ENCODE measurements at places on chromosomes 7 and 10. TPM values are rescaled to one million over a fixed set of nuclear protein-coding genes. Genes with fewer than 3 reads are reported as not detected.

Gene CFAP46
- total RNA-seq = 1.4 TPM

Gene LGI1
- total RNA-seq = 0.11 TPM

Gene ASAH2
- total RNA-seq = 0.97 TPM

Gene PSMG3
- total RNA-seq = 24.8 TPM

Gene GIMAP8
- not detected for total RNA-seq

Gene AKR1C4
- total RNA-seq = not detected

Gene GIMAP6
- not detected for total RNA-seq

Gene C7orf33
- total RNA-seq = not detected

Gene PRPS1L1
- not detected for total RNA-seq
